Smooth muscle cell of the pulmonary artery (primary cell): ENCODE measurements at places on chromosomes 12 and 14. TPM values are rescaled to one million over a fixed set of nuclear protein-coding genes. Genes with fewer than 3 reads are reported as not detected.

RNFT2 gene
- total RNA-seq, result 6.1 and 6.6 TPM in 2 replicates

TMEM253 gene
- total RNA-seq, result 0.13 TPM in 1 of 2 replicates, not detected in the other

CEBPE gene
- total RNA-seq, result not detected in 2 replicates

TGM1 gene
- 0.65 and 1.5 TPM in 2 replicates for total RNA-seq

TMTC1 gene
- 43.8 and 93.0 TPM in 2 replicates for total RNA-seq

RTL1 gene
- total RNA-seq, result not detected in 2 replicates
